ENCODE measurements at places on chromosomes 7 and 10.

GRCh38 chr7:27203964-27204594 is 4.2 kb upstream of the HOXA13 start:
- DNase-seq = no peak

DNA sequence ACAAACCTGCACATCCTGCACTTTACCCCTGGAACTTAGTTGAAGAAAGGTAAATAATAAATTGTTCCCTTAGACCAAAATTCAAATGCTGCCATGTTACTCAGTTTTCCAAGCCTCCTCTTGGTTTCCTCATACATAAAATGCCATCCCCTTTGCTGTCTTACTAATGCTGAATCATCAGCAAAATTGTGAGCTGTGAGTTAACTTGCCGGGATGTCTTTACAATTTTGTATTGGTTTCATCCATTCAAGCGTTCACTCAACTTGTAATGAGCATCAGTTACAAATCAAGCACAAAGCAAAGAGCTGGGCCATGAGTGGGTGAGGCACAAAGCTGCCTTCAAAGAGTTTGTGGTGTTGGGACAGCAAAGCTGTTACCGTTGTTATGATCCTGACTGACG is 395.8 kb upstream of the ZMIZ1 start:
- no peak for DNase-seq

DNA sequence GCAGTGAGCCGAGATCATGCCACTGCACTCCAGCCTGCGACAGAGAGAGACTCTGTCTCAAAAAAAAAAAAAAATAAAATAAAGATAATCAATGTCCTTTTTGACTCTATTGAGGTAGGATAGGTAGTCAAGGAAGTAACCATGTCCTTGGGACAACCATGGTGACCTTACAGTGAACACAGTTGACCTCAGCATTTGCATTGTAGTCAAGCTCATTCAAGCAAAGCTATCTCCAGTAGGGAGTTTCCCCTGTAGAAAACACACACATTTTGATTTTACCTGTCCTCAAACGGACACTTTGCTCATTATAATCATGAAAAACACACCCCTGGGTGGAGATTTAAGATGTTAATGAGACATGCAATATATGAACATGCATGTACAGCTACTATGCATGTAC is 171.7 kb downstream of the KIF20B start:
- DNase-seq = no peak

DNA sequence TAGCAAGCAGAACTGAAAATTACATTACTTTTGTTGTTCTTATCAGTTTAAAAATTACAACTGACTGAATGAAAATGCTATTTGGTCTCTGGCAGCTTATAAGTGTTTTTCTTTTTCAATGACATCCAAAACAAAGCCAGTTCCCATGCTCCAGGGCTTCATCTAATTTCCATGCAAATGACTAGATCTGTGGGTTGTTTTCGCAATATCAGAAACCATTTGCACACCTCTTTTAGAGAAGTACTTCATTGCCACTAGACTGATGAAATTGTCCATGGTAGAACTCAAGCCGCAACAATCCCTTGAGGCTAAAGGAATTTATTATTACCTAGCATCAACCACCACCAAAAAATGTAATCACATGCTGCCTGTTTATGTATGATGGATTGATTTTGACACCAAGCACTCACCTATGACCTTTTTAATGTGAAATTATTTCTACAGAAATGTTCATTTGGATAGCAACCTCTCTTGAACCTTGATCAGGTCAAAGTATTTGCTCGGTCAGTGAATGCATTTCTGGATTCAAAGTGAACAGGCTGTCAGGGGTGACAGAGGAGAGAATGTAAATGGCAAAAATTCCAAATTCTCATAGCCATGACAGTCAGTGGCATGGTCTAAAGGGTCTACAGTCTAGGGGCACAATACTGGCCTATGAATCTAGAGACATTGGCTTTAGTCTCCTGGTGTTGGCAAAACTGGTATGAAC is 769.3 kb downstream of the SORCS1 start:
- no peak for DNase-seq

DNA sequence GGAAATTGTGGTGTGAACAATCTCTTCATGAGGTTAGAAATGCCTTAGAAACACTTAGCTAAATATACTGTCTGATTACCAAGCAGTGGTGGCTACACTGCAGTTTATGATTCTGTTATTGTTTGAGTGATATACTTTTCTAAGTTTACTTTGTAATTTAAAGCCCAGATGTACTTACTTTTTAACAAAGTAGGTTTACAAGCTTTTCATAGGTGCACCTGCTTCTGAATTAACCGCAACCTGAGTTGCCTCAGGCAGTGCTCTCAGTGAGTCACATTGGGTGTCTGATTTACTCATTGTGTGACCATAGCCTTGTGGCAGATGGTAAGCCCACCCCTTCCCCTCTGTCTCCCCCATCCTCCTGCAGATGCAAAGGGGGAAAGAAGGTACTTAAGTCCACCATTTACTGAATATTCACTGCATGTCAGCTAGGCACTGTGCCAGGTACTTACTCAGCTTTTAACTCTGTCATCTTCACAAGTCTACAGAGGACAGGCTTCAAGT is 9.0 kb downstream of the MTURN start:
- DNase-seq = peak; percentile 93

DNA sequence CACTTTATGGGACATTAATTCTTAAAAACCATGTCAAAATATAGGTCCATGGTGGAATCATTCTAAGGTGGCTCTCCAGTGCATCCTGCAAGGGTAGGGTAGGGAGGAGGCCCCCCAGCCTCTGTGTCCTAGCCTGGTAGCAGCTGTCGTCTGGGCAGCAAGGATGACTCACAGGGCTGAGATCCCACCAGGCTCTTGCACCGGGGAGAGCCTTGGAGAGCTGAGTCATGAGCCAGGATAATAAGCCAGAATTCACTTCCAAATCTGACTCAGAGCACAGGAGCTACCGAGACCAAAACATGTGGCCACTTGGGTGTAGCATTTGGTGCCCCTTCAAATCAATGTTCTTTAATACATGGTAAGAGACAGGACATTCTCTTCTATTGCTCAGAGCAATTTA is 298.5 kb downstream of the NEBL start:
- peak; percentile 32 for DNase-seq

GRCh38 chr10:103763374-103764202 is 91.8 kb downstream of the SH3PXD2A start:
- DNase-seq = peak; percentile 26

- DNase-seq = peak; percentile 9
These were observed 85.7 kb downstream of the ANLN start for GRCh38 chr7:36475381-36475780.

DNA sequence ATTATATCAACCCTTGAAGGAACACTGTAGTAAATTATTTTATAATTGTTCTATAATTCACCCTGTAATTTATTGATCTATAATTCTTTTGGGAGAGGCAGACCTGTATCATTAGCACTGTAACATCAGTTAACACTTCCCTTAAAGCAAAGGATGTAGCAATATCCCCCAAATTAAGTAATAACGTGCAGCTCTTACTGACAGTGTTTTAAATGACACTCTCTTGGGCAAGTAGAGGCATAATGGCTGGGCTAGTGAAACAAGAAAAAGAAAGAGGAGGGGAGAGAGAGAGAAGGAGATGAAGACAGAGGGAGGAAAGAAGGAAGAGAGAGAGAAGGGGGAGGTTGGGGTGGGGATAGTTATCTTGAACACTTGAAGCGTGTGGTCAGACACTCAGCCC is 161.0 kb upstream of the RNF32 start:
- no peak for DNase-seq

GRCh38 chr10:1641402-1641801 is 95.9 kb downstream of the ADARB2 start:
- DNase-seq = no peak

Data from NCI-H82 (cell line).